Astrocyte (in vitro differentiated cells and primary cell): ENCODE measurements at places on chromosomes 16 and 17.
A peak's percentile ranks its signal among the peaks of the same experiment; 100 is the strongest.

GRCh38 chr17:9472541-9472940 is 103.1 kb downstream of the STX8 start:
- peak; percentile 72 for DNase-seq

DNA sequence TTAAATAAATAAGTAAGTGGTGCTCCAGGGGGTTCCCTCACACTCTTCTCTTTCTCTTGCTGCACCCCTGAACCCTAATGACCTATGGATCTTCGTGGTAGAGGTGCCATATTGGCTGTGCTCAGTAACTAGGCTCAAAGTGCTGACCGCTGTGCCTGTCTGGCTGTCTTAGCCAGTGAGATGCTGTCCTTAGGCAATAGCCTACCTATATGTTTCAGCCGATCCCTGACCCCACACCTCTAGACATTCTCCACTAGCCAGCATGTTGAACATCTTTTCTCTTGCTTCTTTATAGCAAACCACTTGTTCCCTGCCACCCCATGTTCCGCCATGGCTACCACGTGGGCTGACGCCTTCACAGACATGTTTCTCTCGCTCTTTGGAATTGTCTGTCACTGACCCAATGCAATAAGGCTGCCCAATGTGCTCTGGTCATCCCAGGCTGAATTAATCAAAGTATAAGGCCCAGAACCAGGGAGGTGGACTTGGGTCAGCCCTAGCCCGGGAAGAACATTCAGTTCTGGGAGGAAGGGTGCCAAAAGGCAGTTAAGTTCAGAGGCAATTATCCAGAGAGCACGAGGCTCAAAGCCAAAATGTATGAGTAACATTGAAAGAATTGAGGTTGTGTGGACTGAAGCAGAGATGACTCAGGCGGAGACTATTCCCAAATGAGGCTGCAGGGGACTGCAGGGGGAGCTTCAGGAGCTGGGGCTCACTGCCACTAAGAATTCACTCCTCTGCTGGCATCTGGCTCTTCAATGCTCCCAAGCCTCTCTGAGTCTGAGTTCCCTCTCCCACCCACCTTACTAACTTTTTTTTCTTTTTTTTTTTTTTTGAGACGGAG is 28.7 kb upstream of the TNRC6A start:
- DNase-seq, result peak; percentile 98

DNA sequence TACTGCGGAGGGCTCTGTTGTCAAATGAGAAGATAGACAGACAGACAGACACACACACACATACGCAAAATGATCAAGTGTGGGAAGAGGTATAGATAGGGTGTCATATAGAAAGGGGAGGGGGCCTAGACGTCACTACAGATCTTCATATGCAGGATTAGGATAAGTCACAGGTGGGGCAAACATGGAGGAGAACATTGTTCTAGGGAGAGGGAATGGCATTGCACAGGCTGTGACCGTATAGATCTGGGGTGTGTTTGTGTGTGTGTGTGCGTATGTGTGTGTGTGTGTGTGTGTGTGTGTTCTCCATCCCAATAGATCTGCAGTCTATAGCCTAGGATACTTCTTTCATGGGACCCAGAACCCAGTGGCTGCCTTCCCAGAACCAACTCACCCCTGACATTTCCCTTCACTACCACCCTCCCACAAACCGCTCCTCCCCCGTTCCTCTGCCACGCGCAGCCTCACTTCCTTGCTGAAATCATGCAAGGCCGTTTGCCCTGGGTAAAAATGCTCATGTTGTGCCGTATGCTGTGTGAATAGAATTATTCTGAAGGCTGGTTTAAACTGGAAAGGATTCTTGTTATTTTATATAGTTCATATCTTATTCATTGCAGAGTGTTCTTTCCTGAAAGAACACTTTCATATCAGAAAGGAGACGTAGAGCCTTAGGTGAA is 50.5 kb upstream of the CCL1 start:
- DNase-seq, result no peak

- no peak for DNase-seq
Measured at GRCh38 chr17:37218849-37219248, 156.9 kb upstream of the C17orf78 start.

- no peak for DNase-seq
Measured at GRCh38 chr17:42647778-42648177, 11.3 kb upstream of the TUBG2 start.

- DNase-seq, result peak; percentile 25
Measured at GRCh38 chr17:39069114-39069756, 82.2 kb downstream of the PLXDC1 start.

GRCh38 chr16:15464401-15465186 is 30.2 kb downstream of the BMERB1 start:
- DNase-seq, result peak; percentile 25

DNA sequence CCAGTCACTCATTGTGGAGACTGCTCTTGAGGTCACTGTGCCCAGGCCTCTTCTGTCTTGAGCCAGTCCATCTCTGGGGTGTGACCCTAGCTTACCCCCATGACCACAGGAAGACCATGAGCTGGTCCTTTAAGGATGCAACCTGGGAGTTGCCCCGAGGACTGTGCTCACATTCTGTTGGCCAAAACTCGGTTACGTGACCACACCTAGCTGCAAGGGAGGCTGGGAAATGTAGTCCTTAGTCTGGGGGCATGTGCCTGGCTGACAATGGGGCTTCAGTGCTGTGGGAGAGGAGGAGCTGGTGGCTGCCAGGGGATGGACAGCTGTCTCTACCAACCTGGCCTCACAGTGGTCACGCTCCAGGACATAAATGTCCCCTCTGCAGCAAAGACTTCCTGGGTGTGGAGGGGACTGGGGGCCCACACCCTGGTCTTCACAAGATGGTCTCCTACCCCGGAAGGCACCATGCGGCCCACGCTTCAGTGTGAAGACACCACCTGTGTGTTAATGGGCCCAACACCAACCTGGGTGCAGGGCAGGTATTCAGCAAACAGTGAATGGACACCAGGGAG is 55.4 kb downstream of the JPH3 start:
- DNase-seq, result no peak

DNA sequence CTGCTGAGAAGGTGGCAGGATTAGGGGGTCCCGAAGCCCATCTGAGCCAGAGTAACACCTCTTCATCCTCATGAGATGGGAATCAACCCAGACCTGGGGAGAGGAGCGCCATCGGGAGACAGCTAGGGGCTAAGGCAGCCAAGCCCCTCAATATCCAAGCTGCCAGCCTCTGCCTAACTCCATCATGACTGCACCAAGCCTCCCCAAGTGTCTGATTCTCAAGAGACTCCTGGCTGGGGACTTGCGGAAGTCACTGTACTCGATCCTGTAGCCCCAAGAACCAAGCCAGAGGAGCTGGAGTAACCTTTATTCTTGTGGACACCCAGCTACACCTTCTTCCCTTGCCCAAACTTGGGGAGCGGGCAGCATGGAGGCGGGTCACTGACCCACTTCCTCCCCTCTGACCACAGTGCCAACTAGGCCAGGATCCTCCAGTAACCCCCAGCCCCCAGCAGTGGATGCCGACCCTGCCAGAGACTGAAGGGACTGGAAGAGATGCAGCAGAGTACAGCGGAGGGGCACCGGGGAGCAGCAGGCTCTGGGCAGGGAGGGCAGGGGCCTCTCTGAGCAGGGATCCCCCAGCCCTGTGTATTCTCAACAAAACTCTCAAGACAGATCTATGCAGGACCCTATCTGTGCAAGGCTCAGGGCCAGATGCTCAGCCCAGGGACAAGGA is 13.3 kb downstream of the HDAC5 start:
- no peak for DNase-seq

DNA sequence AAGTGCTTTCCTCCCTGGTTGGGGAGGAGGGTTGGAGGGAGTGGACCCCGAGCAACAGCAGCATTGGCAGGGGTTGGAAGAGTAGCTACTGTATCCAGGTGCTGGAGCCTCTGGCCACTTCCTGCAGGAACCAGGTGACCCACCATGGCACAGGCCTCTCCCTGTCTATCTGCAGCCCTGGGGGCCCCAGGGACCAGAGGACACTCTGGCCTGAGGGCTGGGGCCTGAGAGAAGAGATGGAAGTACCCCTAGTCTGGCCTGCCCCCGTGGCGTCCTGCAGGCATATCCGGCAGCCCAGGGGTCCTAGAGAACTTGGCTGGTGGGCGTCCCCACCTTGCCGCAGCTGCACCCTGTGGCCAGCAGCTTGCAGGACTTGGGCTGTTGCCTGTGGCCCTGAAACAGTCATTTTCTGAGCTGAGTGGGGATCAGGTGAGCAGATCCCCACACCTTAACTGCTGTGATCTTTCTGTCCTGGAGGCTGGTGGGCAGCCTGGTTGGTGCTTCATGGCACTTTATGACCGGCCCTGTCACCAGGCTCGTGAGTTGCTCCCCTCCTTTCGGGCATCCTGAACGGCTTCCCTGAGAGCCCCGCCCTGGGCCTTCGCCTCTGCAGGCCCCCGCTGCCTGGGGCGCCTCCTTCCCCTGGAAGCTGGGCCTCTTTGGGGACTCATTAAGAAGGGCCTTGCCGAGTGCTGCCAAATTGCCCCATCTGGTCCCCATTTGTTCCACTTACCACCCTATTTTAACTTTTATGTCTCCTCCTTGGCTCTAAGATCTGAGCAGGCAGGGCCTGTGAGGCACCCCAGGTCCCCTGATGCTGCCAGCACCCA is 298.6 kb downstream of the SEC14L1 start:
- no peak for DNase-seq

- DNase-seq, result peak; percentile 96
Measured at GRCh38 chr17:77475016-77475976, 334.5 kb downstream of the SEC14L1 start.

DNA sequence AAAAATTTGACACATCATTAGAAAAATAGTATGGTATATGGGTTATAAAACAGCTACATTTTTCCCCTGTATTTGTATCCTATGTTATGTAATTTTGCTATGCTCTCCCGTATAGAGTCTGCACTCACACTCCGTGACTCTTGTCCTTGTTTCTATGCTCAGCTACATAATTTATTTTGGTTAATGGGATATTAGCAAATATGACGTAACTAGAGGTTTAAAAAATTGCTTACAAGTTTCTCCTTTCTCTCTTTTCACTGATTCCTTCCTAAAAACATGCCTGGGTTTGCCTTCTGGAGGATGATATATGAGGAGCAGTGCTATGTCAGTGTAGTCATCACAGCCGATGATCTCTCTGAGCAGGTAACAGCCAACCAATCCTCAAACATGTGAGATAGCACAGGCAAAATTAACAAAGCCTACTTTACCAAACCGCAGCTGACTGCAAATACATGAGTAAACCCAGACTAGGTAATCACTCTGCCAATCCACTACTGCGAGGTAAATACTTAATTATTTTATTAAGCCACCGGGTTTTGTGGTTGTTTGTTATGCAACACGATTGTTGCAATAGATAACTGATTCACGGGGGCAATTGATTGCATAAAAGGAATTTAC is 126.9 kb downstream of the KIF2B start:
- DNase-seq, result no peak

DNA sequence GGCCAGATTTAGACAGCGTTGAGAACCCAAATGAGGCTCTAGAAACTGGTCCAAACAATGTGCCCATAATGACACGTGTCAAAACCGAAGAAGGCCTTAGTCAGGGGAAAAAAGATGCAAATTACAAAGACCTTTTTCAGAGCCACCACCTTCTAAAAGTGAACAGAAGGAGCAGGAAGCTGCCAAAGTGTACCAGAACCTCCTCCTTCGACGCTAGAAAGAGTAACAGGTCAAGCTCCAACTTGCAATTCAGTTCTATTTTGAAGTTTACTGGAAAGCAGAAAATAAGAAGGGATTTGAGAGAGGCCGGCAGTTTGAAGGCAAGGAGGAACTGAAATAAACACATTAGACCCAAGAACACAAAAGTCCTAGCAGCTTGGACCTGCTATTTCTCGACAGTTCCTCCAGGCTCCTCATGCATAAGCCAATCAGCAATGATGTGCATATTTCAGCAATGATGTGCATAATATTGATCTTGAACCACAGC is 61.8 kb downstream of the XYLT1 start:
- DNase-seq, result no peak

DNA sequence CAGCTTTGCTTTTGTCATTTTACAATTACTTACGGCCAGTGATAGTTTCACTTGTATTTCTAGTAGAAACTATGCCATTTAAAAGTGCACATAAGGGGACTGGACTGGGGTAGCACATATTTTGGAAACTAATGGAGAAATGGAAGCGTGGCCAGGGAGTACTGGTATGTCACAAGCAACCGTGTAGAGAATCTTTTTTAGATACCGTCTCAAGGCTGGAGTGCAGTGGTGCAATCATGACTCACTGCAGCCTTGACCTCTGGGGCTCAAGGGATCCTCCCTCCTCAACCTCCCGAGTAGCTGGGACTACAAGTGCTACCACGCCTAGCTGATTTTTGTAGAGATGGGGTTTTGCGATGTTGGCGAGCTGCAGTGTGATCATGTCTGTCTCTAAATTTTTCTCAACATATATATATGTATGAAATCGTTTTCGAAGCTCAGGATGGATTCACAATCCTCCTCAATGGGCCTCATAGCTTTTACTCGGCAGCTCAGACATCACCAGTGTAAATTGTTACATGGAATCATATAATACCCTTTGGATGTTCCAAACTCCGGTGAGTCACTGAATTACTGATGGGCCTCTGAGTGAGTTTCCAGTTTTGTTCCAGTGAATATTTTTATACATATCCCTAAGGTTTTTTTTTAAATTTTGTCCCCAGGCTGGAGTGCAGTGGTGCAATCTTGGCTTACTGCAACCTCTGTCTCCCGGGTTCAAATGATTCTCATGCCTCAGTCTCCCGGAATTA is 51.7 kb downstream of the ZNF778 start:
- DNase-seq, result peak; percentile 14

GRCh38 chr16:22250522-22250921 is 44.4 kb downstream of the EEF2K start:
- peak; percentile 14 for DNase-seq

DNA sequence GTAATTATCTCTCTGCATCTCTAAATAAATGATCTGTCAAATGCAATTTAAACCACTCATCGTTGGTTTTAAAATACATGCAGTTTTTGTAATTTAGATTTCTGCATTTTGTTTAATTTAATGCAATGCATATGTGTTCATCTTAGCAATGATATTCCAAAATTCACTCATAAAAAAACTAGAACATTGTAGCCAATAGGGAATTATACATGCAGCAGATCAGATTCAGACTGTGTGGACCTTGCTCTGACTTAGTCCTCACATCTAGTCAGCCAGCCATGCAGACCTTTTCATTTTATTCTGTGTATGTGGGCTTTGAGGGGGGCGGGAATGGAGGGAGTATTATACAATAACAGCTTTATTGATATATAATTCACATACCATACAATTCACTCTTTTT is 37.3 kb upstream of the SIAH1 start:
- DNase-seq, result no peak

DNA sequence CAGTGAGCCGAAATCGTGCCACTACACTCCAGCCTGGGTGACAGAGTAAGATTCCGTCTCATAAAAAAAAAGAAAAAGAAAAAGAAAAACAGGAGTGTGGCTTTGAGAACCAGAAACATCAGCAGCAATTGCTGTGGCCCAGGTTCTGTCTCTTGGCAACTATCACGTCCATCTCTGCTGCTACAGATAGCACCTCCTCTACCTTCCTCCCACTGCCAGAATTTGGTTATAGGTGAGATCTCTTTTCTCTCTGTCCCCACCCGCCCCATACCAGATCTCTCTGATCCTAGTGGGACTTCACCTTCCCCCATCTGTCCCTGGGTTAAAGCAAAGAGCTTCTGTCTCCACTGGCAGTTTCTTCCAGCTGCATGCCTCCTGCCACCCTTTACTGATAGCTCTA is 3.1 kb downstream of the TLCD2 start:
- no peak for DNase-seq

GRCh38 chr17:43780135-43780534 is at the start of gene CFAP97D1:
CFAP97D1 (plus strand) TSS chr17:43780435; CDS start chr17:43780463, 28 bp downstream.
- no peak for DNase-seq
